Activated CD4-positive, alpha-beta T cell treated with anti-CD3 and anti-CD28 coated beads, Interleukin-2, amount 10 ng/mL, durations not matched to agents 7 days and 5 days (primary cell): ENCODE measurements at places on chromosomes 5 and 9. TPM values are rescaled to one million over a fixed set of nuclear protein-coding genes. Genes with fewer than 3 reads are reported as not detected.
A peak's percentile ranks its signal among the peaks of the same experiment; 100 is the strongest.

The OR1L4 gene
- not detected for total RNA-seq

The SET gene
- total RNA-seq: 482 TPM

The PCDHB15 gene
- total RNA-seq: not detected

The ARL14EPL gene
- not detected for total RNA-seq

The RFESD gene
- total RNA-seq: 5.9 TPM

The FAM13B gene
- total RNA-seq: 31.3 TPM

The FAM78A gene
- 128 TPM for total RNA-seq

The SLC45A2 gene
- 0.19 TPM for total RNA-seq

The DPYSL3 gene
- not detected for total RNA-seq

The IL3 gene
- 0.20 TPM for total RNA-seq

The TRAF1 gene
- 64.3 TPM for total RNA-seq

The UBAP1 gene
- 38.8 TPM for total RNA-seq

The BTNL9 gene
- total RNA-seq: not detected

The SHOC1 gene
- not detected for total RNA-seq

The ASS1 gene
- 3.9 TPM for total RNA-seq

The ESM1 gene
- total RNA-seq: not detected

The F12 gene
- 0.60 TPM for total RNA-seq

DNA sequence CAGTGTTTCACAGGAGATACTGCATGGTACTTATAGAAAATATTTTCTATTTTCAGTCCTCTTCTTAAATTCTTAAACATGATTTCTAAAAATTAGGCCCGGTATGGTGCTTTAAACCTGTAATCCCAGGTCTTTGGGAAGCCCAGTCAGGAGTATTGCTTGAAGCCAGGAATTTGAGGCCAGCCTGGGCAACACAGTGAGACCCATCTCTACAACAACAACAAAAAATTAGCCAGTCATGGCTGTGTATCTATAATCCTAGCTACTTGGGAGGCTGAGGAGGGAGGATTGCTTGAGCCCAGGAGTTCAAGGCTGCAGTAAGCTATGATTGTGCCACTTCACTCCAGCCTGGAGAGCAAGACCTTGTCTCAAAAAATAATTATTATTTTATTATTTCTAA is 23.3 kb downstream of the ELL2 start:
- H3K4me3 ChIP-seq: no peak overlapping the region
- H3K27ac ChIP-seq: no peak overlapping the region
- H3K27me3 ChIP-seq: no peaks in the 10 kb centered on the region
- peaks cover 6% of the 10 kb centered on the region for H3K4me1 ChIP-seq
- DNase-seq: no peak
- peaks cover 6% of the 10 kb centered on the region for H3K36me3 ChIP-seq

DNA sequence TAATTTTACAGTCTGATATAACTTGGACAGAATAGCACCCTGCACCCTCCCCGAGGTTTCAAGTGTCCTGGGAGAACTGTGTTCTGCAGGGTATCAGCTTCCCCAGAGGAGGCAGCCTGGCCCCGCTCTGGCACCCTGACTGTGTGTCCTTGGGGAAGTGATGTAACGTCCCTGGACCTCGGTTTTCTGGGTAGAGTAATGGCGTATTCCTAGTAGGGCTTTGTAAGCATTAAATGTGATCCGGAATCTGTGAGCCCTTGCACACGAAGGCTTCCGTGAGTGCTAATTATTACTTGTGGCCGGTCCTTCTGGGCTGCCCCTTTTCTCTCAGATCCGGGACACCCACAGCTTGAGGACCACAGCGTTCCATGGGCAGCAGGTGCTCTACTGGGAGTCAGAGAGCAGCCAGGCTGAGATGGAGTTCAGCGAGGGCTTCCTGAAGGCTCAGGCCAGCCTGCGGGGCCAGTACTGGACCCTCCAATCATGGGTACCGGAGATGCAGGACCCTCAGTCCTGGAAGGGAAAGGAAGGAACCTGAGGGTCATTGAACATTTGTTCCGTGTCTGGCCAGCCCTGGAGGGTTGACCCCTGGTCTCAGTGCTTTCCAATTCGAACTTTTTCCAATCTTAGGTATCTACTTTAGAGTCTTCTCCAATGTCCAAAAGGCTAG is 1.0 kb upstream of the CACFD1 start:
- H3K27ac ChIP-seq: no peak overlapping the region
- no peaks in the 10 kb centered on the region for H3K36me3 ChIP-seq
- no peak for DNase-seq
- peaks cover 2% of the 10 kb centered on the region for H3K4me1 ChIP-seq
- H3K4me3 ChIP-seq: peak overlapping the region; percentile 80

GRCh38 chr5:178249191-178249989 is 16.8 kb upstream of the PHYKPL start:
- H3K27ac ChIP-seq: peak overlapping the region; percentile 74
- no peaks in the 10 kb centered on the region for H3K27me3 ChIP-seq
- peak; percentile 57 for DNase-seq
- H3K4me1 ChIP-seq: peaks cover 17% of the 10 kb centered on the region

DNA sequence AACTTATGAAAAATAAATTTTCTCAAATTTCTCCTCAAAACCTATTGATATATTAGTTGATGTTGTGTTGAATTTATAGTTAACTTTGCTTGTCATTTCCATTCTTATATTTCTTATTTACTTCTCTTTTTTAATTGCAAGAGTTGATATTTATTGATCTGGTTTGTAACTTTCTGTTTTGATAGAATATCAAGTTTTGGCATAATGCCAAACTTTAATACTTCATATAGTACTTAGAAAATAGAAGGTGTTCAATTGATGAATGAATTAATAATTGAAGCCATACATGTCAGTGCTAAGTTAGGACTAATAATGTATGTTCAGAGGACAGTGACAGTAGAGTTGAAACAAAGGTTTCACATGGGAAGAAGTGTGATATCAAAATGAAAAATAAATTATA is 27.9 kb downstream of the ERCC6L2 start:
- H3K27ac ChIP-seq: no peak overlapping the region
- H3K4me3 ChIP-seq: no peak overlapping the region
- H3K36me3 ChIP-seq: peaks cover 17% of the 10 kb centered on the region
- DNase-seq: no peak
- peaks cover 3% of the 10 kb centered on the region for H3K4me1 ChIP-seq

- no peak for DNase-seq
- no peaks in the 10 kb centered on the region for H3K36me3 ChIP-seq
- peaks cover 10% of the 10 kb centered on the region for H3K27me3 ChIP-seq
- H3K4me3 ChIP-seq: no peak overlapping the region
Measured at GRCh38 chr9:69542058-69542457, 130.1 kb downstream of the APBA1 start.

- H3K4me3 ChIP-seq: peak overlapping the region; percentile 82
- H3K27me3 ChIP-seq: peaks cover 11% of the 10 kb centered on the region
- DNase-seq: no peak
- H3K4me1 ChIP-seq: peaks cover 32% of the 10 kb centered on the region
- H3K27ac ChIP-seq: peak overlapping the region; percentile 82
- H3K36me3 ChIP-seq: peaks cover 7% of the 10 kb centered on the region
Measured at GRCh38 chr9:136992819-136993369, 672 bp downstream of the PAXX start.

DNA sequence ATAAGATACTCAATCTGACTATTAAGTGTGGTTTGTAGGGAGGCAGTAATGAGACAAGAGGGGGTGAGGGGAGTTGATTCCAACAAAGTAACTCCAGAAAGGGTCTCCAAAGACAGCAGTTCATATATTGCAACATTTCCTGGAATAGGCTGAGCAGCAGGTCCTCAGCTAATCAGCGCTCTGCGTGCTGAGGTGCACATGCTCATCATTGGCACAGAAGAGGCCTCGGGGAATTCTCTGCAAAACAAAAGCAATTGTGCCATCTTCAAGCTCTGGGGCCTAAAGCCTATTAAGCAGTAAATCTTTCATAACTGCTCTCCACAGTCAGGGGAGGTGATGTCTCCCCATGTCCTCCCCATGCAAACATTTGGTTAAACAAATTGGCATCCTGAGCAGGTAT is 357.3 kb downstream of the SPOCK1 start:
- DNase-seq: no peak
- H3K27me3 ChIP-seq: no peaks in the 10 kb centered on the region

GRCh38 chr5:65125591-65126541 is 355.9 kb downstream of the ADAMTS6 start:
- H3K27me3 ChIP-seq: no peaks in the 10 kb centered on the region
- no peak overlapping the region for H3K27ac ChIP-seq
- DNase-seq: no peak
- H3K36me3 ChIP-seq: no peaks in the 10 kb centered on the region
- no peaks in the 10 kb centered on the region for H3K4me1 ChIP-seq

DNA sequence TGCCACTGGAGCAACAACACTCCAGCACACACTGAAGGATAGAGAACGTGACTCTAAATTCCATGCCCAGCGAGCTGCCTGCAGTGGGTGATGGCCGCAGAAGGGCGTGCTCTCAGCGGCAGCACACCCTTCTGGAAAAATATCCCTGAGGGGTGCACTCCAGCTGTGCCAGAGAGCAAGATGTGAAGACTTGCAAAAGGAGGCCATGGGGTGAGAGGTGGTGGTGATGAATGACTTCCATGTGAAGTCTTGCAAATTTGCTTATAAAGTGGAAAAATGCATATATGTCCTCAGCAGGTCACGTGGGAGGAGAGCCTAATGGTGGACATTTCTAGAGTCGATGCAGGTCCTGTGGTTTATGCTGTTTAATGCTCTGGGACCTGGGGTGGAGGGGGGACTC is 39.8 kb upstream of the COL5A1 start:
- no peak overlapping the region for H3K27ac ChIP-seq
- no peaks in the 10 kb centered on the region for H3K27me3 ChIP-seq
- no peak for DNase-seq
- H3K4me1 ChIP-seq: no peaks in the 10 kb centered on the region

- H3K27me3 ChIP-seq: peaks cover 25% of the 10 kb centered on the region
- H3K4me3 ChIP-seq: no peak overlapping the region
- no peaks in the 10 kb centered on the region for H3K36me3 ChIP-seq
- no peak for DNase-seq
Measured at GRCh38 chr5:133642153-133642722, 29.9 kb upstream of the FSTL4 start.

DNA sequence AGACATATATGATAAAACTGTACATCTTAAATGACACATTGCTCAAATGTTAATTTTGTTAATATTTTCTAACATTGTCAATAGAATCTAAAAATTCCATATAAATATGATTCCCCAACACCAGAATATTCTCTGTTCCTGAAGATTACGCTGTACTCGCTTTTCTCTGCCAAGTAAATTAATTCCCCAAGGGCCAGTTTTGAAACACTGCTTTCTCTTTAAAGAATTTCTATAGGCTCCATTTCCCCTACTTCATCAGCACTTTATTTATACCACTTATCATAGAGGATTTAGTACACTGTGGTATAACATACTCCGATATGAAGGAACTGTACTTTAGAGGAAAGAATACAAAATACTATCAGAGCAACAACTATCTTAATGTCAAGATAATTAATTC is 101.4 kb upstream of the ACOT12 start:
- H3K4me1 ChIP-seq: no peaks in the 10 kb centered on the region
- H3K36me3 ChIP-seq: no peaks in the 10 kb centered on the region
- H3K27me3 ChIP-seq: no peaks in the 10 kb centered on the region
- H3K4me3 ChIP-seq: no peak overlapping the region
- DNase-seq: no peak
- no peak overlapping the region for H3K27ac ChIP-seq

DNA sequence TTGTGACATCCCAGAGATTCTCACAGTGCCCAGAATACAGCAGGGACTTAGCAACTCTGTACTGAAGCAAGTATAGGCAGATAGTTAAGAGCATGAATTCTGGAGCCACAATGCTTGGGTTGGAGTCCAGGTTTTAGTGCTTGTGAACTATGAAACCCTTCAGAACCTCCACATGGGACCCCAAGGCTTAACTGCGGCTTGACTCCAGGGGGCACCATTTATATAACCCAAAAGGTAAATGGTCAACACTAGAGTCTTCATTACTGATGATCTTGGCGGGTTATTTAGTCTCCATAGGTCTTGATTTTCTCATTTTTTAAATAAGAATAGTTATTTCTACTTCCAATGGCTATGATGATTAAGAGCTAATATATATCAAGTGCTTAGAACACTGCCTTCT is 390.3 kb downstream of the TAF11L14 start:
- no peaks in the 10 kb centered on the region for H3K27me3 ChIP-seq
- no peak overlapping the region for H3K4me3 ChIP-seq
- no peak for DNase-seq
- H3K36me3 ChIP-seq: no peaks in the 10 kb centered on the region
- H3K27ac ChIP-seq: no peak overlapping the region

GRCh38 chr9:118578467-118578866 is 790.8 kb downstream of the BRINP1 start:
- H3K4me1 ChIP-seq: no peaks in the 10 kb centered on the region
- H3K27me3 ChIP-seq: no peaks in the 10 kb centered on the region

GRCh38 chr9:8718121-8718725 is 918.6 kb upstream of the DMAC1 start:
- no peak overlapping the region for H3K27ac ChIP-seq
- no peaks in the 10 kb centered on the region for H3K4me1 ChIP-seq
- no peaks in the 10 kb centered on the region for H3K27me3 ChIP-seq
- no peaks in the 10 kb centered on the region for H3K36me3 ChIP-seq
- H3K4me3 ChIP-seq: no peak overlapping the region

DNA sequence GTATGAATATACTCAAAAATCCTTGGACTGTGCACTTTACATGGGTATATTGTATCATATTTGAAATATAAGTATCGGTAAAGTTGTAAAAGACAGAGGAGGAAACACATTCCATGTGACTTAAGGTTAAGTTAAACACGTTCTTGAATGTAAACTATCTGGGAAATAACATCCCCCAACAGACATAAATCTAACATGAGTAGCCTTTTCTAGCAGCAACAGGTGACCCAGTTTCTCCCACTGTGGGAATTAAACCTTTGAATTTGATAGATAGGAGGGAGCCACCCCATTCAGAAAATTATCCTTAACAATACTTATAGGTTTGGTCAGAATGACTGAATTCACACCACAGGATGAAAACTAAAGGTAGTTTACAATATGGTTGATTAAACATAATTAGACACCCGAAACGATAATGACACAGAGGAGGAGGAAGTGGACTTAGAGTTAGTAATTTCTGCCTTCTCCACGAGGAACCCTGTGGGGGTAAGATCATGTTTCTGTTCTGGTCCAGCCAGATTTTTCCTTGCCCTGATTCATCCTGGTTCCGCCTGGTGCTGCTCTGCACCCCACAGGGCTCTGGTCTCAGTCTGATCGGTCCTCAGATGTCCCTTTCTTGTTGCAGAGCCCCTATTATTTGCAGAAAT is 84.6 kb upstream of the DNAH5 start:
- H3K27me3 ChIP-seq: no peaks in the 10 kb centered on the region
- H3K4me1 ChIP-seq: no peaks in the 10 kb centered on the region
- no peak overlapping the region for H3K4me3 ChIP-seq
- H3K27ac ChIP-seq: no peak overlapping the region
- no peaks in the 10 kb centered on the region for H3K36me3 ChIP-seq

DNA sequence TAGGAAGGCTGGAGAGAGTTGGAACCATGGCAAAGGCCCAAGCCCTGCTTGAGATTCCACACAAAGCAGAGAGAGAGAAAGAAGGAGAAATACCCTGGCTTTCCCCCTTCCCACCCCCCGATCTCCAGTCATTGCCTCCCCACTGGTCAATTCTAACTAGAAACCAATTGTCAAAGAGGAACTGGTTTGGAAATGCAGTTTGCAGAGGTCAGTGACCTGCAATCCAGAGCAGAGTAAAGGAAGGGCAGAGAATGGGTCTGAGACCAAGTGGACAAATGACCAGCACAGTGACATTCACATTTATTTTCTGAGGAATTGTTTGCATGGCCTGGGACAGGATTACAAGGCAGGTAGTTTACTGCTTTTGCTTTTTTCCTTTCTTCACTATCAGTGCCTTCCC is 37.5 kb upstream of the ZFYVE16 start:
- H3K4me3 ChIP-seq: no peak overlapping the region
- no peaks in the 10 kb centered on the region for H3K4me1 ChIP-seq
- no peaks in the 10 kb centered on the region for H3K27me3 ChIP-seq
- H3K36me3 ChIP-seq: no peaks in the 10 kb centered on the region
- no peak overlapping the region for H3K27ac ChIP-seq
- no peak for DNase-seq
